ENCODE measurements at places on chromosomes 3 and 15.

- no peak for DNase-seq
Observed at GRCh38 chr15:59814409-59814808, 125.3 kb upstream of the BNIP2 start.

- no peak for DNase-seq
Observed at GRCh38 chr3:170792471-170792870, 77.5 kb downstream of the RPL22L1 start.

GRCh38 chr3:37833302-37834186 is 28.1 kb upstream of the CTDSPL start:
- DNase-seq = no peak

- no peak for DNase-seq
Observed at GRCh38 chr15:64775551-64776401, at the start of gene RBPMS2. TSS of gene RBPMS2 (minus strand) at chr15:64775589. CDS start at chr15:64775319, 270 bp downstream.

All from HS-5 (cell line).